ENCODE measurements at places on chromosomes 2 and 18.

DNA sequence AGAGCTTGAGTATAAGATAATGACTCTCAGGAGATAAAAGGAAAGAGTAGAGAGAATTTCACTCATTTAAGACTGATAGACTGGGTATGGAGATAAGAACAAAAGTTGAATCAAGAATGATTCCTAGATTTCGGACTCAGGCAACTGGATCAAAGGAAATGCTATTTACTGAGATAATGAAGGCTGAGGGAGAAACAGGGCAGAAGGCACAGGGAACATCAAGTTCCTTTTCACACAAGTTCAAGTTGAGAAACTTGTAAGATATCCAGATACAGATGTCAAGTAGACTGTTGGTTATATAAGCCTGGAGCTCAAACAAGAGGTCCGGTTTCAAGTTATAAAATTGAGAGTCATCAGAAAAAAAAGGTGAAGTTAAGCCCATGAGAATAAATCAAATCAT lies 360.8 kb downstream of the TNS1 start:
- DNase-seq: no peak

- no peak for DNase-seq
These were observed 139.4 kb downstream of the WDSUB1 start for GRCh38 chr2:159146996-159147666.

DNA sequence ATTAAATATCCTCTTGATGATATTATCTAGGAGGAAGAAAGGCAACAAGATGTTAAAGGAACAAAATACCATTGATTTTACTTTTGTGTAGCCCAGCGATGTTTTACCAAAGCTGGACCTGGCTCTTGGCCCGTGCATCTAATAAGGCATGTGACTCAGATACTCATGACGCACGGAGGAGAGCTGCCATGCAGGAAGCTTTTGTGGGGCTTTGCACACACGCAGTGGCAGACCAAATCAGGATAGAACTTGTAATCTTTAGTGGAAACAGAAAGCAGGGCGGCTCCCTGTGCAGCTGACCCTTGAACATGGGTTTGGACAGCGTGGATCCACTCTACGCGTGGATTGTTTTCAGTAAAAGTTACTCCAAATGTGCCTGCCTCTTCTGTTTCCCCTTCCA lies 190.0 kb downstream of the NAPG start:
- DNase-seq: no peak

GRCh38 chr2:32772638-32773447 lies 145.0 kb downstream of the TTC27 start:
- no peak for DNase-seq

DNA sequence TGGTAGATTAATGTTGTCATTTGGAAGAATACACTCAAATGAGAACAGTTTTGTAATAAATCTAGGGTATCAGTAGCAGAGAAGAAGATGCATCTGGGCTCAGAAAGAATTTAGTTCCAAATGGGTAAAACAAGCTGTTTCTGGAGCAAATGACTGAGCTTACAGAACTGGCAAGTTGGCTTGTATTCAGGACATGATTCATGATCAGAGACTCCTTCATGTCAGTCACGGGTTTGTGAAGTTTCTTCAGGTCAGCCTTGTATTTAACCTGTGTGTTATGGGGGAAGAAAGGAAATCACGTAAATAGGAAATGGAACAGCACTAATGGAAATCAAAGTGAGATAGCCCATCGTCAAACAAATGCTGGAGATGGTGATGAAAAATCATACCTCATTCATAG lies 109.1 kb downstream of the RIF1 start:
- no peak for DNase-seq

DNA sequence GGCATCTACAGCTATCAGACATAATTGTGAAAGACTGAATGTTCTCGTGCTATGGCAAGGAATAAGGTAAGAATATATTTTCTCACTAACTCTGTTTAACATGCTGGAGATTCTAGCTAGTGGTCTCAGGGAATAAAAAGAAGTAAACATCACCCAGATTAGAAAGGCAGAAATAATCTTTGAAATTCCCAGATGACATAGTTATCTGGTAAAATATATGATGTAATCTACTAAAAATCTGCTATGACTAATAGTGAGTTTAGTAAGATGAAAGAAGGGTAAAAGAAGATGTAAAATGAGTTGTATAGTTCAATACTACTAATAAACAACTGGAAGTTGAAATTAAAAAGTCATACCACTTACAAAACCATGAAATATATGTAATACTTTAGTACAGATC lies 134.2 kb downstream of the DSC3 start:
- no peak for DNase-seq

GRCh38 chr2:71460056-71460455 lies 6.7 kb downstream of the DYSF start:
- no peak for DNase-seq

- DNase-seq: no peak
These were observed 89.2 kb upstream of the GLS start for GRCh38 chr2:190791347-190791975.

- DNase-seq: no peak
These were observed 239.1 kb downstream of the SCG2 start for GRCh38 chr2:223363085-223363484.

GRCh38 chr18:78505851-78506461 lies 473.7 kb upstream of the SALL3 start:
- no peak for DNase-seq

DNA sequence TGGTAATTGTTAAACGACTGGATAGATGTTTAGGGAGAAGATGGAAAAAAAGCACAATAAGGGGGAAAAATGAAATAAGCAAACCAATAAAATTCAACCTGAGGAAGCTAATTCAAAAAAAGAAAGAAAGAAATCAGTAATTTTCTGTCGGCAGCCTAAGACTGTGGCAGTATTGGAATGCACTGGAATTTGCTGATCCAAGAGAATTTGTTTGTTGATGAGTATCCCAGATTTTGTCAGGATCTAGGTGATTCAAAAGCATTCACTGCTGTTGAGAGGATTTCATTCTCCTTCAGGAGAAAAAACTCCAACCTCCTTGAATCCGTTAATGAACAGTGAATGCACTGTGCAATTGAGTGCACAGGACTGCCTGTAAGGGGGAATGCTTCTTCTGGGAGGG lies 546.7 kb downstream of the CNTNAP5 start:
- DNase-seq: no peak

- no peak for DNase-seq
These were observed 1244.7 kb upstream of the ZEB2 start for GRCh38 chr2:145764631-145765030.

- DNase-seq: no peak
These were observed 1005.7 kb upstream of the PIK3C3 start for GRCh38 chr18:40949114-40949950.

- DNase-seq: no peak
These were observed 118.4 kb downstream of the ZNF407 start for GRCh38 chr18:74715865-74716712.

GRCh38 chr18:25225151-25225550 lies 126.8 kb downstream of the ZNF521 start:
- no peak for DNase-seq

DNA sequence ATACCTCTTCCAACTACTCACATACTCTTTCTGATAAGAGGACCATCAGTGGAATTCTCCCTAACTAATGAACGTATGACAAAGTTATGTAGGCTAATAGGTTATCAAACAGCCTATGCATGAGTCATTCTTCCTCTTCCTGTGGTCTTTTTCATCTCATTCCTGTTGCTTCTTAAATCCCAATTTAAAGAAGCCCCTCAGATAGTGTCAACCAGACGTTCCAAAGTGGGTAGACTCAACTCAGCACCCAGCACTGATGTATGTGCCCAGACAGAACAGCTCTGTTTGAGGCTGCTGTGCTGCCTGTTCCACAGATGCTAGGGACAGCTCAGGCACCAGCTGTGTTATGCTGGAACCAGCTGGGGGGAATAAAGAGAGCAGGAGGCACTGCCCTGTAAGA lies 52.6 kb downstream of the CXCR4 start:
- DNase-seq: no peak

GRCh38 chr18:67081482-67082211 lies 434.9 kb downstream of the DSEL start:
- DNase-seq: no peak

- DNase-seq: no peak
These were observed 138.1 kb downstream of the SETBP1 start for GRCh38 chr18:44818668-44819403.

DNA sequence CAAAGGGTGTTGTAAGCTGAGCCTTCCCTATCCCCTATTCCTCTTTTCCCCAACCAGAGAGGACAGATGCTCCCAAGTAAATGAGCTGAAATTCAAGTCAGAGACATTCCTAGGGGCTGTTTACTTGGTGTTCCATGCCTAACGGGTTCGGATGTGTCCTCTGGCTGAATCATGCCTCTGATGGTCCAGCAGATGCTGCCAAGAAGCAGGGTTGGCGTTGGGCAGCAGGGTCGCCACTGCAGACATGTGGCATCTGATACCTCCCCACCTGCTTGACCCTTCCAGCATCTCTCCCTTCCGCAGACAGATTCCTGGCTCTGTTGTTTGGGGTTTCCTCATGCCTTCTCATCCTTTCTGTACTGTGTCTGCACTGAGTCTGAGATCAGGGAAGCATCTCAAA lies 108.3 kb downstream of the HNRNPLL start:
- no peak for DNase-seq

- no peak for DNase-seq
These were observed 43.6 kb upstream of the FZD7 start for GRCh38 chr2:201990069-201990468.

DNA sequence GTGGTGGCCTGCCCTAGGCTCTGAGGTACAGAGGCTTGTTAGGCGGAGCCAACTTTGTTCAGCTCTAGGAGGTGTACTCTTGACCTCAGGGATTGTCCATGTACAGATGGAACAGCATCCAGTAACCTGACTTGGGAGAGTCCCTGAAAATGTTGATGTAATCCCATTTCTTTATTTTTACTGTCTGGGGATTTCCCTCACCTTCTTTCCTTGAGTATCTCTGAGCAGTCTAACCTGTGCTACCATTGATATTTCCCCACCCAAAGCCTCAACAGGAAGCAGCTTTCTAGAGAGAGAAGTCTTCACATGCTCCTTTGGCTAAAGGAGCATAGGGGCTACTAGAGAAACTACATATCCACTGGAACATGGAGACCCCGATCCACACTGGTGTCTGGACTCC lies 10.4 kb downstream of the IL36A start:
- no peak for DNase-seq

DNA sequence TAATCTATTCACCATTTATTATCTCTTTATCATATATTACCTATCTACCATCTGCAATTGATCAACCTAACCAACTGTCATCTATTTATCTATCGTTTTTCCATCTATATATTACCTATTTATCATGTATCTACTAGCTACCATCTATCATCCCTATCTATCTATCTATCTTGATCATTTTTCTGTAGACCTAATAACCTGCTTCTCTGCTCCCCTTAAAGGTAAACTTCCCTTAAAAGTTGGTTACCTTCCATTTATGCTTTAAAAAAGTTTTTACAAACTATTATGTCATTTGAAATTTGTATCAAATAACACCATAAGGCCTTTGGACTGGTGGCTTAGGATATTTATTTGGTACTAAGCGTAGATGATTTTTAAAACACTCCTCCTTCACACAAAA lies 47.2 kb downstream of the TMEM18 start:
- DNase-seq: no peak

DNA sequence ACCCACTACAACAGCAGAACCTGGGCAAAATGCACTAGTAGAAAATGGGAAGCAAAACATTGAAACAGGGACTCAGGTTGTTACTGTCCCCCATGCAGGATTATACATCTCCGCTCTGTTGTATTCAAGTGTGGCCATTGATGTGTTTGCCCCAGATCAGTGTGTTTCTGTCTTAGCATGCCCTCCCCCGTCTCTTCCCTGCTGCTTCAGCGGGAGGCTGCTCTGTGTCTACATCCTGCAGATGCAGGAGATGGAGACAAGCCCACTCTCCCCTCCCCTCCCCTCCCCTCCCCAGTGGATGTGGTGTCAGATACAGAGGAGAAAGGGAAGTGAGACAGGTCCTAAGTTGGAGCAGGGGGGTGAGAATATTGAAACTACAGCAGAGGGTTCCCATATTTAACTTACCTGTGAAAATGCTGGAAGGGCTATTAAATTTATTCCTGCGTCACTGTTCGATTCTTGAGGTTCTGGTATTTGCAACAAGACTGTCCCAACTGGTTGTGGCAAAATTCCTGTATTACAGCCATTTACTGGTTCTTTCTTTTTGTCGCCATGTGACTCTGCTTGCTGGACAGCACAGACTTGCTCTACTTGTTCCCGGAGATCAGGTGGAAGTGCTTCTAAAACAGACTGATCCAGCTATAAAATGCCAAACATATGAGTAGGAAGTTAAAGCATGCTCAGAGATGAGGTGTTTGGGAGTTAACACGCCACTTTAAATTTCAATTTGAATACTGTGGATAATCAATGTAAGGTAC lies 67.0 kb downstream of the EIF5B start:
- no peak for DNase-seq

DNA sequence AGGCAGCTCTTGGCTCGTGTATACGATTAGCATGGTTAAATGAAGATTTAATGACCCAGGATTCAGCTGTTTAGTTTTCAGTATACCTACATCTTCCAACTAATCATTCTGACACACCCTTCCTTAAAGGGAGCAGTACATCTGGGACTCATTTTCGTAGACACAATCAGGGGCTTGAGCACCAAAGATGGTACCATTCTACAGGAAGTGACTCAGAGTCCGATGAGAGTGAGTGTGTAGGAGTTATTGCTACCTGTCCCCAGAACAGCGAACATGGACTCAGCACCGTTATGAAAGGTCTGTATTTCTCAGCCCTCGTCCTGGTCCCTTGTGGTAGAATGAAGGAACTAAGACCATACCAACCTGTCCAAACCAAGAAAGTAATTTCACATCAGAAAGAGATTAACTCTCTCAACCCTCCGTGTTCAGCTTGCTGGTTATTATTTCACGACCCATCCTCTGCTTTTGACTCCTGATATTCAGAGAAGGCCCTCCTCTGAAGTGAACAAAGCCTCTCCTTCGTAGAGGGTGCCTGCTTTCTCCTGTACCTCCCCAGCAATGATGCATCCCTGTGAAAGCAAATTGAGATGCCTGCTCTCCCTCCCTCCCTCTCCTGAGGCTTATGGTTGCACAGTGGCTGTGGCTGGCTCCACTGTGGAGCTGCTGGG lies 214.8 kb downstream of the MTX2 start:
- no peak for DNase-seq

DNA sequence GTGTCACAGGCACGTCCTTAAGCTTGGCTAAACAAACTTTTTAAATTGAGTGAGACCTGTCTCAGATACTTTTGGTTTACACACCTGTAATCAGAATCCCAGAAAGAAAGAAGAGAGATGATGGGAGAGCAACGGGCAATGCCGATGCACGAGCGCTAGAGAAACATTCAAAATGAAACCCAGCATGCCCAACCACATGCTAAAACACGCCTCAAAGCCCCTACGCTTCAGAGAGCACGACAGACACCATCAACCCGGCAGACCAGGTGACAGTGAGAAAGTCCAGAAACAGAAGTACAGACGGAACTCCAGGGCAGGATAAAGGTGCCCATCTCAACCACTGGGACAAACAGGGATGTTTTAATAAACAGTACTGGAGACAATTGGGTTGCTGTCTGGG lies 85.5 kb downstream of the HDAC4 start:
- no peak for DNase-seq

GRCh38 chr2:195863564-195863963 lies 205.1 kb downstream of the DNAH7 start:
- DNase-seq: no peak

- no peak for DNase-seq
These were observed 445.2 kb downstream of the IRS1 start for GRCh38 chr2:226354434-226354833.

Data from activated CD8-positive, alpha-beta memory T cell treated with anti-CD3 and anti-CD28 coated beads for 48 hours (primary cell).